ENCODE measurements at places on chromosomes 2 and 18.

DNA sequence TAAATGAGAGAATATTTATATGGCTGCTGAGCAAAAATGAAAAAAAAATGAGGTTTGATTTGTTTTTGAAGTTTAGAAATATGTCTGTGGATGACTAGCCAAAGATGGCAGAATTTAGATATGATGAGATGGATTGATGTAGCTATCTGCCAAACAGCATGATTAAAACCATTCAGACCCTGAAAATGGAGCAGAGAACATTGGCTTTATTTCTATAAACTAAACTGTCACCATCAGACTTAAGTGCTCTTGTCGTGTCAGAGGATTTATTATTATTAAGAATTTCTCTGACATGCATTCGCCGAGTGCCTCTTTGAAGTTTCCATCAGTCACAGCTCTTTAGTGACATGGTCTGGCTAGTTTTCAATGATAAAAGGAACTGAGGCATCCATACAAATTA is 151.7 kb downstream of the LRRTM4 start:
- DNase-seq = no peak

DNA sequence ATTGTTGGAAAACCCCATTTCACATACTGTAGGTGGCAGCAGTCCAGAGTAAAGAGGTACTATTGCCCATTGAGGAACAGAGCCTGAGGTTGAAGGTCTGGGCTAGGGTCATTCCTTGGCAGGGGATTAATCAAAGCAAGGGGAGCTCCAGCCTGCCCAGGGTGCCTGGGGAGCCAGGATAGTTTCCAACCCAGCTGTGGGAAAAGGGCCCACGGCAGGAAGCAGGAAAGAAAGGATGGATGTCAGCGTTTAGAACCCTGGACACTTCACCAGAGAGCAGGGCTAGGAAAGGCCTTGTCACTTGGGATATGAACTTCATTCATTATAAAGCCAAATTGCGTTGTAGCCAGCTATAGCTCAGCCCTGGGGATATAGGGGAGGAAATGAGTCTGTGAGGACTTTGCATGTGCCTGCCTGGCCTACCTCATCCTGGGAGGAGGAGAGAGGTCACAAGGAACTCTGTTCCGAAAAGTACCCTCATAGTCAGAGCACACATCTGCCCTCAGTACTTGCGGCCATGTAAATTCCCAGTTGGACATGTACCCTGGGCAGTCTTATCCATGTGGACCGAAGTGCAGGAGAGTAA is 140.2 kb upstream of the COPS8 start:
- no peak for DNase-seq

- DNase-seq = no peak
Observed at GRCh38 chr2:159497256-159497655, 119.1 kb downstream of the BAZ2B start.

DNA sequence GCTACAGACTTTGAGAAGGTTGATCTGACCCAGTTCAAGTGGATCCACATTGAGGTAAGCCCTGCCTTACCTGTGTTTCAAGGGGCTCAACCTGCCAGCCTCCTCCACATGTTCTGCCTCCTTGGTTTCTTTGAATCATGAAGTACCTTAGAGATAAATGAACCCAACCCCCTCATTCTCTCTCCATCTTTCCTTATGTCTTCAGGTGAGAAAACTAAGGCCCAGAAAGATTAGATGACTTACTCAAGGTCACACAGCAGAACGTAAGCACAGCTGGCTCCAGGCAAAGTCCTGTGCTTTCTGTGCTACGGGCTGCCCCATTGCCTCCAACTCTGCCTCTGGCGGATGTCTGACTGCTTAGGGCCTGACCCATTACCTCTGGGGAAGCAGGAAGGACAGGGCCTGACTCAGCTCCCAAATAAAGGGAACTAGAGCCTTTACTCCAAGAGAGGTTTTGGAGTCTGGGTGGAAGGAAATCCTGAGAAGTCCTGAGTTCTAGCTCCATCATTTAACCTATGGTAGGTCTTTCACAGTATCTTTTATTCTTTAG is 10.3 kb downstream of the KHK start:
- DNase-seq = no peak

- no peak for DNase-seq
Observed at GRCh38 chr2:174066871-174067270, 101.7 kb upstream of the SP3 start.

- no peak for DNase-seq
Observed at GRCh38 chr2:75053484-75054112, 95.2 kb downstream of the POLE4 start.

DNA sequence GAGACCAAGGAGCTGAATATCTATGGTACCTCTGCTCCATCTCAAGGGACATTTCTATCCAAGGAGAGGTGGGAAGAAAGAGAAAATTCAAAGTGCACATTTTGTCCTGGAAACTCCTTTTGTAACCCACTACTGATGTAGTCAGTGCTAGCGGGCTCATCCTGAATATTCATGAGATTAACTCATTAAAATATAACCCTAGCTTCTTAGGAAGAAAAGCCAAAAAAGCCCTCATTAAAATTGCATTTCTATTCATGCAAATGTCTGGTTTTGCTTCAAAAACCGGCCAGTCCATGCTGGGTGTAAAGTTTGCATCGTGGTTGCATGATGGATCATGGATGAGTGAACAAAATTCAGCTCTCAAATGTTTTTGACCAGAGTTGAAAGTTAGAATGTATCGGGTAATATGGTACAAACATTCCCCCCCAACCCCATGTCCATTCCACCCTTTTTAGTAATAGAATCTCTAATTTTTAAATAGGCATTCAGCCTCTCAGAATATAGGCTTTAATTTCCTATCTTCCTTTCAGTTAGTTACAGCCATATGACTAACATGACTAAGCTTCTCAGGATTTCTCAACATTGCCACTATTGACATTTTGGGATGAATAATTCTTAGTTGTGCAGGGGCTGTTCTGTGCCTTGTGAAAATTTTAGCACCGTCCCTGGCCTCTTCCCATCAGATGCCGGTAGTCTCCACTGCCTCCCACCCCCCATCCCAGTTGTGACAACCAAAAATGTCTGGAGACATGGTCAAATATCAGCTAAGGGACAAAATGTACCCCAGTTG is 104.2 kb upstream of the RND3 start:
- no peak for DNase-seq

DNA sequence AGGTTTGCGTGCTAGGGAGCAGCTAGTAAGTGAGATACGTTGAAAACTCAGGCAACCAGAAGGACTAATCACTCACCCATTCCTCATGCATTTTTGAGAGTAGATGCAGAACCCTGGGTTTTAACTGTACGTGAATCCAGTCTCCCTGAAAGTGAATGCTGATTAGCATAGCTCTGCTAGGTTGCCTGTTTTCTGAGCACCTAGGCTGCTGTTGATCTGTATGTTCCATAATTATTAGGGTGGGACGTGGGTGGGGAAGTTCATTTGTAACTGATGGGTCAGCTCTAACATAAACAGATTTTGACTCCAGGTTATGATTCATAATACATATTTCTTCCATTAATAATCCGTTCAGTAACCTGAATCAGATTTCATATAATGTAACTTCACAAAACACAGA is 379.0 kb upstream of the FANCL start:
- no peak for DNase-seq

DNA sequence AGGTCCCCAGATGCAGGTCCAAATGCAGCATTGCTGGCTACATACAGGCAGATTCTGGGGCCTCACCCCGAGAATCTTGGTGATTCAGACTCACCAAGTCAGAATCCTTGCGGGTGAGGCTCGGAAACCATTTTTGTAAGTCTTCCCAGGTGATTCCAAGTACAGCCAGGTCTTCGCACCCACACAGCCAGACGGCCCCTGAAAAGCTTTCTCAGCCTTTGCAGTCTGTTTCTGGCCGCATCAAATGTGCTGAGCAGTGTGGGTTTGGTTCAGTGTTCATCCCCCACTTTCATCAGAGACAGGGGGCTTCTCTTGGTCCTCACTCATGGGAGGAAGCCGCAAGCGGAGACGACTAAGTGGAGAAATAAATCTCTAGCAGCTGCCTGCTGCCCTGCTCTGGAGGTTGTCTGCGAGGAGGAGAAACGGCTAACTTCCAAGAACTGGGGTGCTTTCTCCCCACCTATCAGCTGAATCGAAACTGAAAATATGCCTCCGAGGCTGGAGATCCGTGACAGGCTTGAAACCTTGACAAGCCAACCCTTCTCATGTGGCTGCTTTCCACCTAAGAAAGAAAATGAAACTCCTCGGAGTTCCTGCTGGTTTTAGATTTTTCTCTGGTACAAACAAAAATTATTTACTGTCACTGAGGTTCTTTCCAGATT is 8.9 kb upstream of the TMEM185B start:
- peak; percentile 66 for DNase-seq

DNA sequence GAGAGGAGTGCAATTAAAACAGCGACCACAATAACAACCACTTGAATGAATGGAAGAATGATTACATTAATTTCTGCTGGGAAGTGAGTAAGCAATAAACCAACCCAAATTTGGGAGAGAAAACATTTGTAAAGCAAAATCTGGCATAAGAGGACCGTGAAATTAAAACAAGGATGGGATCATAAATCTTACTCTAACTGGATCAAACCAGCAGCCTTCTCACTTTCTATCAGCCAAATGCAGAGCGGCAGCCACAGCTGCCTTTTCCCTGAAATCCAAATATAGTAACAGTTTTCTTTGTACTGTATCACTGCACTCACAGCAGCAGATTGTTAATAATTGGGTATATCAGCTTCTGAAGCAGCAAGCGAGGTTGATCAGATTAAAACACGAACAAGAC is 245.2 kb upstream of the REG3G start:
- DNase-seq = no peak

GRCh38 chr2:171208657-171209056 is 48.0 kb upstream of the TLK1 start:
- no peak for DNase-seq

DNA sequence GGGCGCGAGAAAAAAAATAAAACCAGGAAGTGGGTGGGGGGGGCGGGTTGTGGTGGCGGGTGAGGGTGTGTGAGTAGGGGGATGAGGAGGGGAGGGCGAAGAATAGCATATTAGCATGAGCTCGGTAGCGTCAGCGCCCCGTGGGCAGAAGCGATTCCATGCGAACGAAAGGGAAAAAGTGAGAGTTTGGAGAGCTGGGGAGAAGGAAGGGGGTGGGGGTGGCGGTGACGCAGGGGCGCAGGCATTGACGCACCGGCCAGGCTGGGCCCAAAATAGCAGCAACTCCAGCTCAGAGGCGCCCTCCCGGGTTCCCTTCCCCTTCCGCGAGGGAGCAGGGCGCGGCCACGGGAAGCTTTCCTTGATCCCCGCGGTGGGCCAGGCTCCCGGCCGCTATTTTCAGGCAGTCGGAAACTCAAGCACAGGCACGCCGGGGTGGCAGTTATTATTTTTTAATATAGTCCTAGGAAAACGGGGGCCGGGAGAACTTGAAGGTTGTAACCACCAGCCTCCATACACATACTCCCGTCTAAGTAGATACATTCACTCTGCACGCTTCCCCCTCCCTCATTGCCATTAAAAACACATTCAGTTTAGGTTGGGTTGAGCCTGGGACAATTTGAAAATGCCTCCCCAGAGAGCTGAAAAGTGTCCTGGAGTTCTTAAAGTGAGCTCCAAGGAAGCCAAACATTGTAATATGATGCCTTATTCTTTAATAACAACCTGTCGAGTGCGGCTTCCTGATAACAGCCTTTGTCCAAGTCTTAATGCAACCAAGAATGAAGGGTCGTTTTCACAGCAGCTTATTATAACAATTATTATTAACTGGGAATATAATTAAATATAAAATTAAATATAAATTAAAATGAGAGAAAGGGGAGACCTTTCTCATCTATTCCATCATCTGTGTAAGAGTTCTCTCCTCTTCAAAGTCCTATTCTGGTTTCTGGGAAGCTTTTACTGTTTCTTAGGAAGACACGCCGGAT is 2.3 kb upstream of the NR4A2 start:
- peak; percentile 76 for DNase-seq

- no peak for DNase-seq
Observed at GRCh38 chr2:44801841-44802776, 139.4 kb upstream of the SIX3 start.

GRCh38 chr2:222649801-222650200 is 6.1 kb downstream of the FARSB start:
- DNase-seq = no peak

DNA sequence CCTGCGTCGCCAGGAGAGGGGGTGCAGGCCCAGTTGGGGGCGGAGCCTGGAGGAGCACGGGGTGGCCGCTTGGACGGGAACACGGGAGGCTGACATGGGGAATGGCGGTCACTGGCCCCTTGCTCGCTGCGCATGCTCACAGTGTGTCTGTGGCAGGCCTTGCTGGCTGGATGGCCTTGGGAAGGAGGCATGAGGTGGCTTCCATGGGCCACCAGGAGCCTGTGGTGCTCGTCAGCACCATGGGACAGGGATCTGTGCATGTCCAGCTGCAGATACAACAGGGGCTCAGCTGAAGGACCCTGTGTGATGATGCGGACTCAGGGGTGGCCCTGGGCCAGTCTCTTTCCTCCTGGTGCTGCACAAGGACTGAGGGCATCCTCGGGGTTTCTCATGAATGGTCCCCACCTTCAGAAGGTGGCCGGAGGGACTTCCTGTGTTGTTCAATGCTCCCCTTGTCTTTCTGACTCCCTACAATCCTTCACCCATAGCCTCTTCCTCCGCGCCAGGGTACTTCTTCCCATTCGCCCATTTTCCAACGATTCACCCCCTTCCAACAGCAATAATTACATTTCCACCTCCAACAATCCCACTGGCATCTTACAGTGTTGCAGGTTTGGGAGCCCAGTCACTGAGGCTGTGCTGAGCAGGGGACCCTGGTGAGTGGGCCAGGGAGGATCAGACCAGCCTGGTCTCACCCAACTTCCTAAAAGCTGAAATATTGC is 3.4 kb upstream of the SP140L start:
- no peak for DNase-seq

DNA sequence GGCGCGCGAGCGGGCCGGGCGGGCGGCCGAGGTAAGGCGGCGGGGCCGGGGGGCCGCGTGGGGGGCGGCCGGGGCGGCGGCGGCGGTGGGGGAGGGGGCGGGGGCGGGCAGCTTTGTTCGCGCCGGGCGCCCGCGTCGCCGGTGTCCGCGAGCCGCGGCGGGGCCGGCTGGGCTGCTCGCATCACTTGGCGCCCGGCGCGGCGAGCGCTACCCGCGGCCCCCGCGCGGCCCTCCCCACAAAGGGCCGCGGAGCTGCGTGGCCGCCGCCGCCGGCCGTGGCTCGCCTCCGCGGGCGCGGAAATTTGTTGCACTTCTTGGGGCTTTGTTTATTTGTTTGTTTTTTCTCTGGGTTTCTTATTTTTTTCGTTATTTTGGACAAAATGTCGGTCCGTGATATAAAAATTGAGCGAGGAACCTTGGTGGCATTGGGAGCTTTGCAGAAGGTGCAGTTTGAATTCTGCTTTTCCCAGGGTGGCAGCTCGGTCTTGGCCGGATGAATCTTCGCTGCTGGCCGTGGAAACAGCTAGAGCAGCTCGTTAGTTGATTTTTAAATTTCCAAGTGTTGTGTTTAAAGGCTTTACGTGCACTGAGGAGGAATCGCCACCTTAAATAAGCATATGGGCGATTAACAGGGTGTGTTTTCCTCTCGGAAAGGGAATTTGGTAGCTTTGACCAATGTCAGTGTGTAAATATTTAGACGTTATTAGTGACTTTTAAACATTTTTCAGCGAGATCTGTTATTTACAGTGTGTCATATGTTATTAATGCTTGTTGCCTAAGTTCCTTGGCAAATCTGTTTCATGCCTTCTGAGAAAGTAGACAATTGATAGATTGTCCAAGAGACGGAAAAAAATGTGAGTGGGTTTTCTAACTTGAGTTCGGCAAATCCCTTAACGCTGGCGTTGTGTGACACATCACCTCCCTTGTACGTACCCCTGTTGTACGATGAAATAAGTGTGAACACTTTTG is 822 bp downstream of the UBE2E3 start:
- no peak for DNase-seq

- DNase-seq = no peak
Observed at GRCh38 chr18:35118641-35119040, 77.4 kb downstream of the MAPRE2 start.

GRCh38 chr2:41597680-41598079 is 450.1 kb upstream of the PKDCC start:
- no peak for DNase-seq

Data from stimulated activated CD4-positive, alpha-beta T cell treated with anti-CD3 and anti-CD28 coated beads, Interleukin-15, amount 100 ng/mL, for 48 hours (primary cell).